ENCODE measurements at places on chromosomes 1 and 21.

DNA sequence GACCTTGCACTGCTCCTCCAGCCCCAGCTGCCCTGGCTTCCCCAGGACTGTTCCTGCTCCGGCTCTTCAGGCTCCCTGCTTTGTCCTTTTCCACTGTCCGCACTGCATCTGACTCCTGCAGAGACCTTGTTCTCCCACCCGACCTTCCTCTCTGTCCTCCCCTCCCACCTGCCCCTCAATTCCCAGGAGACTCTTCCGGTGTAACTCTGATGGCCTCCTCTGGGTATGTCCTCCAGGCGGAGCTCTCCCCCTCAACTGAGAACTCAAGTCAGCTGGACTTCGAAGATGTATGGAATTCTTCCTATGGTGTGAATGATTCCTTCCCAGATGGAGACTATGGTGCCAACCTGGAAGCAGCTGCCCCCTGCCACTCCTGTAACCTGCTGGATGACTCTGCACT is 550 bp downstream of the ACKR1 start:
- DNase-seq: no peak

DNA sequence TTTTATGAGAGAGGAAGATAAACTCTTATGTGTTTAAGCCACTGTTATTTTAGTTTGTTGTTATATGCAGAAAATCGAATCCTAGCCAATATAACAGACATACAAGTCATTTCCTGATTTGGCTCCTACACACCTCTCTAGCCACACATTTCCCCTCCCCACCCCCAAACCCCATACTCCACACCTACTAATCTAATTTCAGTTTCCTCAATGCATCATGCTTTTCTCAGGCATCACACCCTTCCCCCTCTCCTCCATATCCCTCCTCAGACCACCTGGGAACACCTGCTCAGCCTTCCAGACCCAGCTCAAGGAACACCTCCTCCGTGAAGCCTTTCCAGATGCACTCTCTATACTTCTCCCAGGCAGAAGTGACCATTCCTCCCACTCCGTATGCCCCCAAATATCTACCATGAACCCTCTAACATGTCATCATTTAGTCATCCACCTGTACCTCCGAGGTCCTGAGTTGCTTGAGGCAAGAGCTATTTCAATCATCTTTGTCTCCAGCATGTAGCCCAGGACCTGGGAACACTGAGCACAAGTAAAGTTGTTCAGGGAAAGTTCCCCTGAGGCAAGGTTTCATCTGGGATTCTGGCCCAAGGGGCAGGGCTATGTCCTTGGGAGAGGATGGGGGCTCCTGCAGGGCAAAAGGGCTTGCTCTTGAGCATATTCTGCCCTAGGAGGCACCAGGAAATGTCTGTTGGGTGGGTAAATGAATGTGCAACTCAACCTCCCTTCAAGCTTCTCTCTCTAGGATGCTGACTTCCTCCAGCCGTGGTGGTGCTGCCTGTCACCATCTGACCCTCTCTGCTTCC is 126.8 kb downstream of the HIVEP3 start:
- no peak for DNase-seq

DNA sequence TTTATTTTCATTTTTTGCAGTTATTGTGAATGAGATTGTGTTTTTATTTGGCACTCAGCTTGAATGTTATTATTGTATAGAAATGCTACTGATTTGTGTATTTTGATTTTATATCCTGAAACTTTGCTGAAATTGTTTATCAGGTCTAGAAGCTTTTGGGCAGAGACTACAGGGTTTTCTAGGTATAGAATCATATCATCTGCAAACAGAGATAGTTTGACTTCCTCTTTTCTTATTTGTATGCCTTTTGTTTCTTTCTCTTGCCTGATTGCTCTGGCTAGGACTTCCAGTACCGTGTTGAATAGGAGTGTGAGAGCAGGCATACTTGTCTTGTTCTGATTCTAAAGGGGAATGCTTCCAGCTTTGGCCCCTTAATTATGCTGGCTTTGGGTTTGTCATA is 27.3 kb downstream of the ZNF691 start:
- DNase-seq: no peak

DNA sequence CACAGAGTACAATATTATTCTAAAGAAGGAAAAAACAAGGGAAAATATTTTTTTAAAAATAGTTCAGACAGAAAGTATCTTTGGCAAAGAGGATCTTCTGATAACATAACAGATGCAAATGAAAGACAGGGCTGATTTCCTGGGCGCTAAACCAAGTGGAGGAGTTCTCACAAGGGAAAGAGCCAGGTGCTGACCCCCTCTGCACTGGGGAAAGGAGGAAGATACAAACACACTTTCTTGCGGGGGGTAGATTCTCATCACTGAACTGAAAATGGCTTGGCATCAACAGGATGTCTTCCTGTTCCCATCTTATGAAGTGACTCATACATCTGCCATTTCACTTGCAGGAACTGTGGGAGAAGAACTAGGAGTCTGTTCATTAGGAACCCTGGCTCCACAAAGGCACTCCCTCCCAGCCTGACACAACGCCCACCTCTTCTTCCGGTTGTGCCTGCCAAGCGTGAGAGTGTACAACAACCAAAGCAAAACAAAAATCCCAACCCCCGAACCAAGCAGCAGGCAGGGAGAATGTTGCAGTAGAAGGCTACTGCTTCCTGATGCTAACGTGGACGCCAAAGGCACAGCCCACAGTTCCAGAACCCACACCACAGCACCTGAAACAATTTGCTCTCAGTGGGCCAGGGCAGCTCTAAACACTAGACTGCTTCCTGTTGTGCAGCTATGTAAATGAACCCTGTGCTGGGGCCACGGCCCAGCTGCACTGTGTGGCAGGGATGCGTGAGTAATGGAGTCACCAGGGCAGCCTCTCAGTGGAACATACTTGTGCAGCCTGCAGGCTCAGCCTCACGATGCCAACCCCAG is 51.0 kb downstream of the GADD45A start:
- DNase-seq: peak; percentile 45

GRCh38 chr1:203104789-203105390 is 19.1 kb upstream of the MYOG start:
- no peak for DNase-seq

- DNase-seq: no peak
Observed at GRCh38 chr1:221308534-221309511, 429.6 kb downstream of the HLX start.

GRCh38 chr1:72568113-72568512 is 285.8 kb upstream of the NEGR1 start:
- DNase-seq: no peak

GRCh38 chr1:157140063-157140588 is 1.9 kb upstream of the ETV3 start:
- no peak for DNase-seq

GRCh38 chr1:44785501-44786137 is 2.4 kb downstream of the BEST4 start:
- DNase-seq: no peak

DNA sequence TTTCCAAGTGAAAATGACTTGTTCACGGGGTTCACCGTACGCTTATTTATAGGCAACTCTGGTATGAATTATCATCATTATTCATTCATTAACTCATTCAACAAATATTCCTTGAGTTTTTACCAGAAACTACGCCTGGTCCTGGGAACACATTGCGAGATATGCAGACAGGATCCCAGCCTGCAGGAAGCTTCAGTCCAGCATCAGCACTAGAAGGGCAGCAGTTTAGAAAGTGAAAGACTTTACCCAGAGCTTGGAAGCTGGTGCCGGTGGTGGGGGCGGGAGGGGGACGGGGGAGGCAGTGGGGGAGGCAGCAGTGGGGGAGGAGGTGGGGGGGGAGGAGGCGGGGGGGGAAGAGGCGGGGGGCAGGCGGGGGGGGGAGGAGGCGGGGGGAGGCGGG is 55.9 kb downstream of the SETD4 start:
- no peak for DNase-seq

DNA sequence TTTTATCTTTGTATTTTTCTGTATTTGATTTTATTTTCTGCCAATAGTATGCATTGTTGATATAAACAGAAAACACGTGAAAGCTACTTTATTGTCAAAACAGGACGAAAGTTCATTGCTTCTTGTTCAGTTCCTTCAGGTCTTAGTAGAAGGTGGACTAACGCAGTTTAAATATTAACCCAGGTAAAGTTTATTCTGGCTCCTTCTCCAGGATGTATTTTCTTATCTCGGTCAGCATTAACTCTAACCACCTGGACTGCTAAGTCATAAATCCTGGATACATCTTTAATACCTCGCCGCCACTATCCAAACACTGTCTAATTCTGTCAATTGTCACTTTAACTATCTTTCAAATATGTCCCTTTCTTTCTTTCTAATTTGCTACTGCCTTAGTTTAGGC is 5.7 kb upstream of the SOAT1 start:
- DNase-seq: no peak

- DNase-seq: peak; percentile 97
Observed at GRCh38 chr1:30966690-30967369, 58.3 kb upstream of the SDC3 start.
